ENCODE measurements at places on chromosomes 7 and 10. TPM values are rescaled to one million over a fixed set of nuclear protein-coding genes. Genes with fewer than 3 reads are reported as not detected.
A peak's percentile ranks its signal among the peaks of the same experiment; 100 is the strongest.

DNA sequence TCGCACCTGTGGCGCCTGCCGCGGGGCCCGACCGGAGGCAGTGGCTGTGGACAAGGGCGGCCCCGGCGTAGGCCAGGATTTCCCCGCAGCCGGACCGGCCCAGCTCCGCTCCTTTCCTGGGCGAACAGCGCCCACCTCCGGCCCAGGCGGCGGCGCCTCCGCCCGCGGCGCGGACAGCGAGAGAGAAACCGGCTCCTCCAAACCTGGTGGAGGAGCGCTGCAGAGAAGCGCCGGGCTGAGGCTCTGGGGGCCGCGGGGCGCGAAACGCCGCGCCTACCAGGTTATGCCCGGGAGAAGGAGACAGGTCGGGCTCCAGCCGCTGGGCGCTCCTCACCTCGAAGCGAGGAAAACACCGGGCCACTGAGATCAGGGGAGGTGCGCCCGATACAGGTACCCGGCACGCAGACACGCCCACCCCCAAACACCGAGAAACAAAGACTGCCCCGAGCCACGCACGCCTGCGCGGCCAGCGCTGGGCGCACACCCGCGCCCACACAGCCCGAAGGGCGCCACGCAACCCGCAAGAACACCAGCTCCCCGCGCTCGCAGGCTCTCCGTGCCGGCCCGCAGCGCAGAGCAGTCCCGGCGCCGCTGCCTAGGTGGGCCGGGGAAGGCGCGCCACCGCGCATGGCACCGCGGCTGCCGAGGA is 3.3 kb downstream of the GRID1 start:
- no peak overlapping the region for H3K27ac ChIP-seq
- H3K4me1 ChIP-seq, result peaks cover 10% of the 10 kb centered on the region
- DNase-seq, result no peak

GRCh38 chr7:26500749-26501352 is 209.2 kb downstream of the SNX10 start:
- H3K4me3 ChIP-seq, result no peak overlapping the region
- H3K27me3 ChIP-seq, result peaks cover 26% of the 10 kb centered on the region
- no peaks in the 10 kb centered on the region for H3K4me1 ChIP-seq
- H3K27ac ChIP-seq, result no peak overlapping the region
- DNase-seq, result no peak

- no peaks in the 10 kb centered on the region for H3K27me3 ChIP-seq
- no peak overlapping the region for H3K27ac ChIP-seq
- DNase-seq, result no peak
- no peak overlapping the region for H3K4me3 ChIP-seq
- H3K4me1 ChIP-seq, result no peaks in the 10 kb centered on the region
Measured at GRCh38 chr10:24306507-24306875, 97.6 kb downstream of the KIAA1217 start.

DNA sequence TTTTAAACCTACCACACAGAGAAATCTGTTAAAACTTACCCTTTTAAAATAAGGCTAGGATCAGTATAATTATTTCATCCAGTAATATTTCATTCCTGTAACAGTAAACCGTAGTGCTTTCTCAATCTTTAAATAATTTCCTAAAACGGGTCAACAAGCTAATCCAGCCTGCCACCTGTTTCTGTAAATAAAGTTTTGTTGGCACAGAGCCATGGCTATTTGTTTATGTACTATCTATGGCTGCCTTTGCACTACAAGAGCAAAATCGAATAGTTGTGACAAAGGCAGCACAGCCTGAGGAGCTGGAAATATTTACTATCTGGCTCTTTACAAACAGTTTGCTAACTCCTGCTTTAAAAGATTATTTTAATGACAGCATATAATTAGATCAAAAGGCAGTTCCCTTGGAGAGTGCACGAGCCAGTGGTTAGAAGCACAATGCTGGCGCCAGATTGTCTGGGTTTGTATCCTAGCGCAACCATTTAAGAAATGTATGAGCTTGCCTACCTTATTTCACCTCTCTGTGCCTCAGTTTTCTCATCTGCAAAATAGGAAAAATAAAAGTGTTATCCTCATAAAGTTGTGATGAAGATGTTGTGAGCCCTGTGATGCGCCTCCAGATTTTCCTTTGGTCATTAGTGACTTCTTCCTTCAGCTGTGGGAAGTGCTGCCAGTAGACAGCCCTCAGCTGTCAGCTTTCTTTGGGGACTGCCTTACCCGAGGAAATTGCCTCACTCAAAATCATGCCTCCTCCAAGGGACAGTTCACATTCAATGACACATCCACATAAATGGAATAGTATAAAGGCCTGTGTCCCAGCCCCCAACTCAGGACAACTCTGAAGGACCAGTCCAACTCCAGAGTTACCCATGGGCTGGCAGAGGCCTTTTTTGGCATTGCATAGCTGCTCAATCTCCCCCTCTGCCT is 11.8 kb upstream of the MIOS start:
- peaks cover 1% of the 10 kb centered on the region for H3K27me3 ChIP-seq
- no peak overlapping the region for H3K27ac ChIP-seq
- H3K4me1 ChIP-seq, result no peaks in the 10 kb centered on the region

- H3K4me1 ChIP-seq, result peaks cover 9% of the 10 kb centered on the region
- H3K36me3 ChIP-seq, result peaks cover 5% of the 10 kb centered on the region
- no peak overlapping the region for H3K27ac ChIP-seq
- no peaks in the 10 kb centered on the region for H3K27me3 ChIP-seq
- no peak for DNase-seq
Measured at GRCh38 chr10:5206799-5207198, 10.2 kb downstream of the AKR1C4 start.

DNA sequence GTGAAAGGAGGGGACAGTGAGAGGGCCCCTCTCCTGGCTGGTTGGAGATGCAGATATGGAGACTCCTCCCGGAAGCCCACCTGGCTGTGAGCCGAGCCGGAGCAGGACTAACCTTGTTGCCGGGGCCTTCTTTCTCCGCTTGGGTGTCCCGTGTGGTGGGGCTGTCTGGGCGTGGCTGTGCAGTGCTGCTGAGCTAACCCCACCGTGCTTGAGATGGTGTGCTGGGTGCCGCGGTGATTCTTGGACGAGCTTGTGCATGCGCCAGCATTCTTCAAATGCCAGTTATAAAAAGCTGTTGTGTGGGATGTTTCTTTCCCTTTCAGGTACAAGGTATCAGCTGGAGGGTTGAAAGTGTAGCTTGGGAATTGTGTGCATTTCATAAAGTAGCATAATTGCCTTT is 48.8 kb downstream of the DAGLB start:
- H3K27me3 ChIP-seq, result no peaks in the 10 kb centered on the region
- no peak for DNase-seq
- H3K4me1 ChIP-seq, result peaks cover 41% of the 10 kb centered on the region
- no peak overlapping the region for H3K27ac ChIP-seq
- H3K36me3 ChIP-seq, result peaks cover 54% of the 10 kb centered on the region

DNA sequence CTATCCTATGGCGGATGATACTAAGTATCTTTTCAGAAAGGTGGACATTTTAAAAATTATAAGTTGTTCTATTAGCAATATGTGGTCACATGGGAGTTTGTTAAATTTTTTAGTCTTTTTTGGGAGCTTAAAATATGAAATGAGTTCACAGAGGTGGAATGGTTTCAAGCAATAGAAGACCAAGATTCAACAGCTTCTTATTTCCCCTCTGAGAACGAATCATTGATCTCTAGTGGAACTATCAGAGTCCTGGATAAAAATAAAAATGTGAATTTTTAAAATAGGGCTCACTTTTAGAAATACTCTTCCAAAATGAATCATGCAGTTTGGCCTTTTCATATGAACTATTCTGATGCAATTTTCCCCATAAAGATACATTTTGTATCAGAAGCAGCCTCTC is 467.7 kb upstream of the KLF6 start:
- H3K27ac ChIP-seq, result no peak overlapping the region
- H3K4me1 ChIP-seq, result no peaks in the 10 kb centered on the region
- no peaks in the 10 kb centered on the region for H3K27me3 ChIP-seq
- no peak overlapping the region for H3K4me3 ChIP-seq

- no peak for DNase-seq
- H3K27me3 ChIP-seq, result peaks cover 1% of the 10 kb centered on the region
- no peak overlapping the region for H3K4me3 ChIP-seq
Measured at GRCh38 chr7:127158659-127159058, 94.1 kb downstream of the GRM8 start.

DNA sequence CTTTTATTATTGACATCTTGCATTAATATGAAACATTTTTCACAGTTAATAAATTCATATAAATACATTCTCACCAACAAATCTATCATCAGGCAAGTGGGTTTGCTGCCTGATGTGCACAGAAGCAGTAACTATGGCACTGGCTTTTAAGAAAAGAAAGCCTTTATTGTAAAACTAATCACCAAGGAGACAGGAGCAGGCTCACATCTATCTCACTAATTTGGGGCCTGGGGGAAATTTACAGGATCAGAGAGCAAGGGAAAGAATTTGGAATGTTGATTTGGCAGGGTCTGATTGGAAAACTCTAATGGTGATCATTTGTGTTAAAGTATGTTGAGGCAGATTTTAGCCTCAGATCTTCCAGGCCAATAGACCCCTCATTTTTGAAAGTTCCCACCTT is 605.7 kb downstream of the POM121L12 start:
- no peaks in the 10 kb centered on the region for H3K4me1 ChIP-seq
- H3K27ac ChIP-seq, result no peak overlapping the region

DNA sequence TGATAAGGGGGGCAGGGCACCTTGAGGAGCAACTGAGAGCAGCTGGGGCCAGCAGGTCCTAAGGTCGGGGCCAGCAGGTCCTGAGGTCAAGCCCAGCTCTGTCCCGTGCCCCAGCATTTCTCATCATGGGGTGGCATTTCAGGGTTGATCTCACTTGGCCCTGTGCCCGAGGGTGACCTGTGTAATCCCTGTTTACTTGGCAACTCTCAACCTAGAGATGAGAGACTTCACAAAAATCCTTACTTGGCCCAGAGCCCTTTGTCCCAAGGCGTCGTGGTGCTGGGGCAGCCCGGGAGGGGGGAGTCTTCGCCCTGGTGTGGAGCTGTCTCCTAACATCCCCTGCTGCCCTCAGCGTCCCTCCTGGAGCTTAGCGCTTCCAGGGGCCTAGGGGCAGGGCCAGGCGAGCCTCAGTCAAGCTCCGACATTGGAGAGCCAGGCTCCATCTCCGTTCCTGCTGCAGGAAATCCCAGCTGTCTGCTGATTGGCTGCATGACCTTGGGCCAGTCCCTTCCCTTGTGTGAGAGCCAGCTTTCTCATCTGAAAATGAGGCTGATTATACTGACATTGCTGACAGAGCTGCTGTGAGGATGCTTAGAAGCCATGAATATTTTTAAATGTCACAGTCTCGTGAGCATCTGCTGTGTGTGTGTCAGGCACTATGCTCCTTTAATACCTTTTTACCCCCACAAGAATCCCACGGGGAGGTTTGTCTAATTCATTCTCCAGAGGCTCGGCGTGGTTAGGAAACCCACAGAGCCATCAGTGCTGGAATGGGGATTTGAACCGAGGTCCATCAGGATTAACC is 94.3 kb downstream of the ZMIZ1 start:
- H3K27ac ChIP-seq, result no peak overlapping the region
- H3K4me1 ChIP-seq, result no peaks in the 10 kb centered on the region
- H3K27me3 ChIP-seq, result no peaks in the 10 kb centered on the region
- H3K4me3 ChIP-seq, result no peak overlapping the region
- no peaks in the 10 kb centered on the region for H3K36me3 ChIP-seq
- no peak for DNase-seq

DNA sequence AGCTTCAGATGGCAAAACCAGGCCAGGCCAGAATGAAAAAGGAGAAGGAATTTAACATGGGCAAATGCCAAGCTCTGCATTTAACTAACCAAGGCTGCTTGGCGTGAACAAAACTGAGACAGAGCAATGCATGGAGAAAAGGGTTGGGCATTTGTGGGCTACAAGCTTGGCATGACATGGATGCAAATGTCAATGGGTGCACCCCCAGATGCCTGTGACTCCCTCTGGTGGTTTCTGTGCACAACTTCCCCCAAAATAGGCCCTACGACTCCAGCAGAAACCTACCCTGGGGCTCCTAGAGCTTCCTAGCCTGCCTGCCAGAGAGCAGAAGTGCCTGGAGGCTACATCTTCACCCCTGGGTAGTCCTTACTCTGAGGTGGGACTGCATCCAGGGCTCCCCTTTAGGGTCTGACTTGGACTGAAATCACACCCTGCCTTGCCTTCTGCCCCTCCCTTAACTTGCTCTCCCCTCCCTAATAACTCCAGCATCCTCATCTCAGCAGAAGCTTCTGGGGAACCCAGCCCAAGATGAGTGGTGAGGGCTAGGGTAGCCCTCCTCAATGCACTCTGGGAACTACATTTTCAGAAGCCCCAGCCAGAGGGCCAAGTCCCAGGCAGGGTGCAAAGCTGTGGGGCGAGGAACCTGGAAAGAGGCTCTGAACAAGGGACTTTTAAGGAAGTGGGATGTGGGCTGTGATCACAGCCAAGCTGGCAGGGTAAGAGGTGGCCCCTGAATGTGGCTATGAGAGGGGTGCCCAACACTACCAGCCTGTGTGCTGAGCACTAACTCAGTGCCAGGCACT is 11.3 kb downstream of the GPRIN2 start:
- no peaks in the 10 kb centered on the region for H3K36me3 ChIP-seq
- H3K4me3 ChIP-seq, result no peak overlapping the region
- H3K27ac ChIP-seq, result no peak overlapping the region
- peaks cover 24% of the 10 kb centered on the region for H3K27me3 ChIP-seq
- peaks cover 1% of the 10 kb centered on the region for H3K4me1 ChIP-seq

DNA sequence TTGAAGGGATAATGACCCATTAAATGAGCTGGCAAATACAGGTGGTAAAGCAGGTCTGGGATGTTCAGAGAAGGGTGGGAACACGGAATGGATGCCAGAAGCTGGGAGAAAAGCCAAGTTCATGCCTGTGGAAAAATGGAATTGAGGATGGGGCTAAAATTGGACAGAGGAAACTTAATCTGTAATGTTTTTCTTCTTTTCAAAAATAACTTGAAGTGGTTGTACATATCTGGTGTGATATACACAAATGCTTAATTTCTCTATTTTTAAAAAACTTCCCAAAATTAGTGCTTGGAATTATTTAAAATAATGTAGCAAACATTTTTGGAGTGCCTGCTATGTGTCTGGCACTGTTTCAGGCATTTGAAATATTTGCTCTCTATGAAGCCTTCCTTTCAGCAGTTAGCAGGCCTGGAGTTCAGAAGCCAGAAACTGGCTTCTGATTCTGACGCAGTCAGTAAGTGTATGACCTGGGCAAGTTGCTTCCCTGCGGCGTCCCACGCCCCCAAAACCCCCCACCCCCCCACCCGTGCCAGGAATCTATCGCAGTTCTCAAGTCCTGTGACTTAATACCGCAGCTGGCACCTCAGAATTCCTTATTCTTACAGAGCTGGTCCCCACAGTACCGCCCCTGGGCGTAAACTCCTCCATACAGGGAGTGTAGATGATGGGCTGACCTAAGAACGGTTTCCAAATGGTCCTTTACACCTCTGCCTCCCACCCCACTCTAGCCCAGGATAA is 828 bp upstream of the MALSU1 start:
- H3K4me1 ChIP-seq, result peaks cover 30% of the 10 kb centered on the region
- peaks cover 22% of the 10 kb centered on the region for H3K36me3 ChIP-seq
- peak overlapping the region; percentile 91 for H3K27ac ChIP-seq
- H3K4me3 ChIP-seq, result peak overlapping the region; percentile 96
- H3K27me3 ChIP-seq, result no peaks in the 10 kb centered on the region

POLR1F gene
- total RNA-seq, result 17.0 TPM

SPDYE5 gene
- not detected for total RNA-seq

CLEC2L gene
- total RNA-seq, result not detected

ADAM12 gene
- total RNA-seq, result 1.2 TPM

All from activated CD4-positive, alpha-beta memory T cell treated with anti-CD3 and anti-CD28 coated beads, Interleukin-2, amount 10 ng/mL, durations not matched to agents 7 days and 5 days (primary cell).